ENCODE measurements at places on chromosomes 3 and 15.

DNA sequence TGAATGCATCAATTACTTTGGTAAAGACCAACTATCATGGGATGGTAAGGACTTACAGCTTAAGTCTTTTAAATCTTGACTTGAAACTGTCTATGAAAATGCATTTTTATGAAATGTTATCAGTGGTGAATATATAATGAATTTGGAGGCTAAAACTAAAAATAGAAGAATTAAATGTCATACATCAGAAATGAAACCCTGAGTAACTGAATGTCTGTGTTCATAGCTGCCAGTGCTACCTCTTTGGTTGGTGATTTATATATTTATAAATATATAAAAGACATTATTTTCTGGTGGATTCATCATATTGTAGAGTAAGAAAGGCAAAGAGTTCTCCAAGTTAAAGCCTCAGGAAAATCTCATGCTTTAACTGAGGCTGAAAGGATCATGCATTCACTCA, 12.2 kb downstream of the SLC12A6 start:
- no peak for DNase-seq

- DNase-seq, result no peak
Observed at GRCh38 chr15:59522988-59523461, 85.0 kb downstream of the FAM81A start.

DNA sequence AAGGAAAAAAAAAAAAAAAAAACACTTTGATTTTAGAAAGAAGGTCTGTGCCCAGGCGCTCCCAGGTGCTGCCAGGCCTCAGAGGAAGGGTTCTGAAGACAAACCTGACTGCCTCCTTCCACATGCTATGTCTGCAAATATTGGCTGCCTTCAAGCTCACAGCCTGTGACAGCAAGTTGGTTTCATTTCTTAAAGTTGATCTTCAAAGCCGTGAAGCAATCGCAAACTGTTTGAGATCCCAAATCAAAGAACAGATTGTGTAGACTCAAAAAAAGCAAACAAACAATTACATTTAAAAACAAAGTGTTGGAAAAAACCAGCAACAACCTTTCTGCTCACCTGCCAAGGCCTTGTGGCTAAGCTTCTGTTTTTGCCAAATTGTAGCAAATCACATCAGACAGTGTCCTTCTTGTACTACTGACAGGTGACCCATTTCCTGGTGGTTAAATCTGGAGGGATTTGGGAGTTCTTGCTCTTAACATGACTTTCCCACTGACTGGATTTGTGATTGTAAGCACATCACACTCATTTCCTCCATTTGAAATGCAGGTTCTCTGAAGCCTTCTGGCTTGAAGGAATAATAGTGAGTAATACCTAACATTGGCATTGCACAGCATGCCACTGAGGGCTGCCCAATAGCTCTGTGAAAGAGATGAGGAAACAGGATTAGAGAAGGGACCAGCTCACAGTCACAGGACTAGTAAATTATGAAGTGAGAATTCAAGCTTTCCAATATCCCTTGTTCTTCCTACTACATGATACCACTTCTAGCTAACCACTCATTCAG, 502.4 kb downstream of the LPP start:
- DNase-seq, result no peak

- DNase-seq, result peak; percentile 26
Observed at GRCh38 chr3:126202276-126202675, 21.9 kb upstream of the ALDH1L1 start.

- no peak for DNase-seq
Observed at GRCh38 chr3:127964053-127964452, 49.0 kb downstream of the KBTBD12 start.

DNA sequence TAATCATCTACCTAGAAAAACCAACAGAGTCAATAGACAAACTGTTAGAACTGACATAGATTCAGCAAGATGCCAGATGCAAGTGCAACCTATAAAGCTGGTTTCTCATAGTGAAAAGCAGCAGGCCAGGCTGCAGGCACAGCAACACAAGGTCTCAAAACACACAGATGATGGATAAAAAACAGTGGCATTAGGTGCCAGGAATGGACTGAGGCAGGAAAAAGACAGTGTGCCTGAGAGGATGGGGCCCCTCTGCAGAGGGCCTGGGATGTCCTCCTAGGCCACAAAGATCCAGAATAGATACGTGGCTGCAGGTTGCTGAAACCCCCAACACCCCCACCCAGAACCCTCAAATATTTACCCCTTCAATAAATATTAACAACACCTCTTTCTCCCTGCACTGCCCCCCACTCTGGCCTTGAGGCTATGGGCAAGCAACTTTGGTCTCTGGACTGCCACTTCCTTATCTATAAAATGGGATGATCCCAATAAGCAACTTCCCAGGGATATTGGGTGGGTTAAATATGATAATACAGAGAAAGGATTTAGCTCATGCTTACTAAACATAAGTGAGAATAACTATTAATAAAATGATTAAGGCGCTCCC, 35.2 kb upstream of the FGD5 start:
- no peak for DNase-seq

- no peak for DNase-seq
Observed at GRCh38 chr15:90300988-90301706, 35.7 kb downstream of the NGRN start.

DNA sequence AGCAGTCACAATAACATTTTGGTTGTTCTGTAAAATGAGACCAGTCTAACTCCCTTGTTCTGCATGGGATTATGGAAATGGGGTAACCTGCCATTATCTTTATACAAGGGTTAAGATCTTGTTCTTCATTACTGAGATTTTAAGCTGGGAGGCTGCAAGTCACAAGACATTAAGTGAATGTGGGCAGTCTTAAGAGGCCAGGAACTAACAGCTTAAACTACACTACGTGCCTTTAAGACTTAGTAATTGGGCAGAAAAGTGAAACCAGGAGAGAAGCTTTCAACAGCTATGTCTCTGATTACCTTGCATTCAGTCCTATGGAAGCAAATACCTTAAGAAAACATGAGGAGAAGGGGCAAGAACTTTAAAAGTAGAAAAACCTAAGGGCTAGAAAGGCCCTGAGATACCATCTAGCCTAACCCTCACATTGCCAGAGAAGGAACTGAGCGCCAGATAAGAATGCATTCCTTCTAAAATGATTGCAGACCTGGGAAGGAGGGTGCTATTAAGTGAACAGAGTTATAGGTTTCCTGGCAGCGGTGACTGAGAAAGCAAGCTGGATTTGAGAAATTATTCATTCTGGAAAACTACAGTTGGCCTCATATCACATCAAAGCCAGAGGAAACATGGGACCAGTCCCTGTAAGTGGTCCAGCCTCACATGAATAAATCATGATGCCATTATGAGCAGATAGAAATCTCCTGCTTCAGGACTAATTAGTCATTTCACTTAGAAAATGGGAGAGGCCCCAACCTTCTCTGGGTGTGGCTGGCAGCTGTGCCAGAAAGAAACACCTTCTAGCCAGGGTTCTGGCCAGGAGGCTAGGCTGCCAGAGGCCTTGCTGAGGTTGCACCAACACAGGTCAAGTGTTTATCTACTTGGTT, 32.9 kb downstream of the DAPK2 start:
- DNase-seq, result no peak

- DNase-seq, result no peak
Observed at GRCh38 chr15:50209809-50210208, 27.8 kb downstream of the SLC27A2 start.

- DNase-seq, result no peak
Observed at GRCh38 chr3:76245073-76245472, 459.7 kb upstream of the ZNF717 start.

DNA sequence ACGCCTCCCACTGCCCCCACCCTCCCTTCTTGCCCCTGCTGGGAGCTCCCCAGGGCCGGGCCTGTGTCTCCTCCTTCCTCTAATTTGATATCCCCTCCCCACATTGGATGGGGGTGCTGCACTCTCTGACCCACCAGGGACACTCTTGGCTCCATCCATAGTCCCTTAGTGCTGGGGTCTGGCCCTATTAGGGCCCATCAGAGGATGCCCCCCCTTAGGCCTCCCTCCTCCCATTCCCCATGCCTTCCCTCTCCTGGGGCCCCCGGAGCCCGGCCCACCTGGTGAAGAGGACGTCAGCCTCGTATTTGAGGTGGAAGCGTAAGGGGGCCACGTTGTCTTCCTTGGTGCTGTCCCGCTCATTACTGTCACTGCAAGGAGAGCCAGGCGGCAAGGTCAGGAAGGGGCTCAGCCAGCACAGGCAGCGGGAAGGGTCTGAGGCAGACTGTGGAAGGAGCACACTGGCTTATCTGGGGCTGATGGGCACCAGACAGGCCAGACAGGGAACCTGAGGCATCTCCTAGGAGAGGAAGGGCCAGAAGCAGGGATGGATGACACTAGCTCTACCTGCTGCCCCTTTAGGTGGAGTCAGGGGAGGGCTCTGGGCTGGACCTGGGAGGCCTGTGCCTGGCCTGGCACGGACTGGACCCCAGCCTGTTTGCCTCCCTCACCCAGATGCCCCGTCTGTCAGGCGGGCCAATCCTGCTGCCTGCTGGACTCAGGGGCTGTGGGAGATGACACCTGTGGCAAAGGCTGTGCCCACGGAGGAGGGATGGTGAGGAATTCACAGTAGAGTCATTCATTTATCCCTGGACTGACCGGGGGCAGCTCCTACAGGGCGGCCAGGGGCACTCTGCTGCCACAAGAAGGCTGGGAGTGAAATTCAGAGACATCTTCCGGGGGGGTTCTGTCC, 36.2 kb downstream of the FEM1B start:
- DNase-seq, result no peak

- no peak for DNase-seq
Observed at GRCh38 chr3:126461450-126462070, 14.1 kb downstream of the ZXDC start.

DNA sequence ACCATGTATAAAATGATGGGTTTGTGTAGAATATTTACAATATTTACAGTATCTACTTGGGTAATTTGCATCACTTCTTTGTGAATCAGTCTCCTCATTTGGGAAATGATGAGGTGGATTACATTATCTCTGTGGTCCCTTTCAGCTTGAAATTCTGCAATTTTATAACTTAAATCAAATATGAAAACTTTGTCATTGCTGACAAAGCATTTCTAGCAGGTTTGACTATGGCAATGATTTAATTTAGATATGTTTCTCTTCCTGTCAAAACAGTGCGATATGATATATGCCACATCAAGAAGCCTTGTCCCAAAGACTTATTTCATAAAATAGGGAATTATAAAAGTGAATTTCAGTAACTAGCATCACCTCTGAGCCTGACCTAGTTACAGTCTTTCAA, 315.8 kb upstream of the MEIS2 start:
- DNase-seq, result no peak

DNA sequence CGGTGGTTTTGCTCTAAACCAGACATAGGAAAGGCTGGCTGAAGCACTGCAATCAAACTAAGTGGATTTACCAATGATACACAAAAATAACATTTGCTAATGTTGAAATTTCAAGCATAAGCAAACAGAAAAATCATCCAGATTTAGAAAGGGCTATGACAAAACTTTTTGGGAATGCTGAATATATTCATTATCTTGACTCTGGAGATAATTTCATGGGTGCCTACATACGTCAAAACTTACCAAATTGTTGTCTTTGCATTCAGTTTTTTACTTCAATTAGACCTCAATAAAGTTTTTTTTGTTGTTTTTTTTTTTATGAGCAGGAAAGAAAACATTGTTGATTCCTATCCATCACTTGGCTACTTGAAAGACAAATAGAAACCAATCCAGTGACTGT, 140.8 kb downstream of the NR2E3 start:
- no peak for DNase-seq

GRCh38 chr3:168647582-168647981, 551.9 kb upstream of the GOLIM4 start:
- no peak for DNase-seq

DNA sequence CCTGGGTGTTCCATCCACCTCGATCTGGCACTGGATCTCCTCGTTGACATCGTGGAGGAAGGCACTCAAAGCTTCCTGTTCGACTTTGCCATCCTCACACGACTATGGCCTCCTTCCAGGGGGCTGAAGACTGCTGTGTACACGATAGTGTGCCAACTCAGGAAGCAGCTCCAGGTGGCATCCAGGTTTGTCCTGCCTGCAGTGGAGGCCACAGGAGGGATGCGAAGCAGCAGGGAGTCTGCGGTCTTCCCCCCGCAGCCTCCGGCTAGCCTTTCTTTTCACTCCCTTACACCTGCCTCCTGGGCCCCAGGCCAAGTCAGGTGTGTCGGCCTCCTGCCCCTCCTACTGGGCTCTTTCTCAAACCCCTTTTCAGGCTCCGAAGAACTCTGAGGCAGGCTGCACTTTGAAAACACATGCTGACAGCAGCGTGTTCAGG, 32.2 kb downstream of the SYNM start:
- no peak for DNase-seq

DNA sequence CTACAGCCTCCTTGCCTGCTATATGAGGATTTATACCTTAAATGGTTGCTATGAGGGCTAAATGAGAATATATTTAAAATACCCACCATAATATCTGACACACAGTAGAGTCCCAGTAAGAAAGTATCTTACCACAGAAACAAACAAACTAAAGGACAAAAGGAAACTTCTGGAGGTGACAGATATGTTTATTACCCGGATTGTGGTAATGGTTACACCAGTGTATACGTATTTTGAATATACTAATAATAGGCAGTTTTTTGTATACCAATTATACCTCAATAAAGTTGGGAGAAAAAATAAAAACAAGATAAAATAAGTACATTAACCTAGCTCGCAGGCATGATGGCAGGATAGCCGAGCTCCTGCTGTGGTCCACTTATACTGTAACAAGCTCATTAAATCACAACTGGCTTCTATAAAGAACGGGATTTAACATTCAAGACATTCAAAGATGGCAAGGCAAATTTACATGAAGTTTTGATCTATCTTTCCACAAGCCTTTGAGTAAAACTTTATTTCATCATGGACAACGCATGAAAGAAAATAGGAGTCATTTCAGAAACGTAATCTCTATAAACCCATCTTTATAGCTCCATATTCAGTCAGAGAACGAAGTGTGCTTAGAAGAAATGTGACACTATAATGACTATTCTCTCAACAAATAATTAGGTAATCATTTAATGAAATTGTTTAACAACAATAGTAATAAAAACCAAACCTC, 1.5 kb downstream of the RPN1 start:
- DNase-seq, result no peak

DNA sequence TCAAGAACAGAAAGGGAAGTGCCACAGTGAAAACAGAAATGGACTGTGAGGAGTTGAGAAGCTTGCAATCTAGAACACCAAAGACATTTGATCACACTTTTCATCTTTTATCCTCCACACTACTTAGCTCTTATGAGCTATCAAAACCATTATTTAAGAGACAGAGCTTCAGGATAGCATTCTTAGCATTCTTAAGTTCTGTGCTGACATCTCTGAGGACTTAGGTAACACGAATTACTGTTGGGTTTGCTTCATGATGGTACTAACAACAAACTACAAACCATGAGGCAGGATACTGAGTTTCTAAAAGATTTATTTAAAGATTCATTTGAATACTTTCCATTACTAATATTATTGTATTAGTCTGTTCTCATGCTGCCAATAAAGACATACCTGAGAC, 1038.6 kb downstream of the TUSC7 start:
- no peak for DNase-seq

- no peak for DNase-seq
Observed at GRCh38 chr3:99413504-99413903, 224.9 kb upstream of the COL8A1 start.

DNA sequence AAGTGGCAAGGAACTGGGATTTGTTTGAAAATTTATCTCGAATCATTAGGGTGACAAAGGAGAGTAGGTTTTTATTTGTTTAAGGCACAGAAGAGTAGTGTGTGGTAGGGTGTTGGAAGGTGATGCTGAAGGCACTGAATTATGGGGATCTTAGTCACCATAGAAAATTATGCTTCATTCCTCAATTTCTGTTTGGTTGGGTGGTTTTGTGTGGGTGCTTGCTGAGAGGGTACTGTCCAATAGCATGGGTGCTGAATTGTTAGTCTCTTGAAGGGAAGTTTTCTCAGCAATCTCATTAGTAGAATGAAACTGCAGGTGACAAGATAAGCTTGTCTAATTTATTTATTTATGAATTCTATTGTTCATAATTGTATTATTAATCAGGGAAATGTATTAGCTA, 610.9 kb downstream of the AGBL1 start:
- DNase-seq, result no peak
